ENCODE measurements at places on chromosomes 3 and 15.
A peak's percentile ranks its signal among the peaks of the same experiment; 100 is the strongest.

DNA sequence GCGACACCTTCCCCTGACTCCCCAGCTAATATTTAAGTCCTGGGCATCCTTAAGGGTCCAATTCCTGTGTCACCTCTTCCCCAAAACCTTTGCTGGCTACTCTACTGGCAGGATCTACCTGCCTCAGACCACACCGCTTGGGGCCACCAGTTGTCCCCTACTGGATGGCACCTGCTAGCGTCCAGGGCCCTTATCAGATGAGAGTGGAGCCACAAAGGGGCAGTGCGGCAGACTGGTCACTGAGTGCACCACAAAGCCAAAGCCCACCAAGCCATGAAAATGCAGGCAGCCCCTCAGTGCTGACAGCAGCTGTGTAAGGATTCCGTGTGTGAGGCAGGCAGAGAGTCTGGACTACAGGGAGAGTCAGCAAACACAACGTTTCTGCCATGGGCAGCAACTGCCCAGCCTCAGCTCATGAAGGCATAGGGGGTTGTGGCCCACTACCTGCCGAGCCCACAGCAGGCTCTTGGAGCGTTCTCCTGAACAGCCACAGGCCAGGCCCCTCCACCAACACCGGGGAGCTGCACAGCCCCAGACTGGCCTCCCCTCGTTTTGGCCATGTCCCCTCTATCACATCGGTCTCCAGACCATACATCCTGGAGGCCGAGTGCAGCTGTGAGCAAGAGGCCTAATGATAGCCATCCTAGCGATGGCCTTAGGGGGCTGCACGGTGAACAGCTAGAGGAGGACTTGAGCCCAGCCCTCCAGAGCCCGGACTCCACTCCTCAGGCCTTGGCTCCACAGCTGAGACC lies 32.3 kb downstream of the ALDH1L1 start:
- DNase-seq: no peak

DNA sequence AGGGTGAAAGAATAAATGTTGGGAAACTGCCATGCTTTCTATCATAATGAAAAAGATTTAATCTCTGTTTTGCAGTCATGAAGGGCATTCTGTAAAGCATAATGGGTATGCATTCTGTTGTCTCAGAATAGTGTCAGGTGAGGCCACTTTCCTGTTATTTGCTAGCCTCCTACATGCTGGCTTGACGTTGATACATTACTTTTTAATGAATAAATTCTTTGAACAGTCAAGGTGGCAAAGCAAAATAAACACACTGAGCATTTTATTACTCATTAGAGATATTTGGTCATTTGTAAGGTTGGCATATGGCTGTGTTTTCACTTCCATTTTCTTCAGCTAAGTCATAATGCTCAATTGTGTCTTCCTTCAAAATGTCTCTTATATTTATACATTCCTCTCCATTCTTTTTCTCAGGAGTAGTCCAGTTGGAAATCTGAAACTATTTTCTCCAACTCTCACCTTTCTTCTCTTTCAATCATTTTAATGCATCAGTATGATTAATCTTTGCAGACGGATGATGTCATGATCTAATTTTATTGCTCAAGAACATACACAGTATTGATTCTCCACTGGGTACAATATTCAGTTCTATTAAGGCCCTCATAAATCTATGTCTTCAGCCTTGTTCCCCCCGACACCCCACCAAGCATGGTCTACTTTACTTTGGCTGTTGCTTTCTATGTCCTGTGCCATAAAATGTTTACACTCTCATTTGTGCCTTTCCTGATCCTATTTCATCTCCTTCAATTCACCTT lies 290.7 kb downstream of the GBE1 start:
- no peak for DNase-seq

GRCh38 chr3:46960835-46961234 lies 15.7 kb downstream of the CCDC12 start:
- no peak for DNase-seq

- peak; percentile 66 for DNase-seq
These were observed 747 bp upstream of the ZNF592 start for GRCh38 chr15:84747416-84748273.

GRCh38 chr15:66066481-66066880 lies 187.1 kb downstream of the MEGF11 start:
- DNase-seq: no peak

DNA sequence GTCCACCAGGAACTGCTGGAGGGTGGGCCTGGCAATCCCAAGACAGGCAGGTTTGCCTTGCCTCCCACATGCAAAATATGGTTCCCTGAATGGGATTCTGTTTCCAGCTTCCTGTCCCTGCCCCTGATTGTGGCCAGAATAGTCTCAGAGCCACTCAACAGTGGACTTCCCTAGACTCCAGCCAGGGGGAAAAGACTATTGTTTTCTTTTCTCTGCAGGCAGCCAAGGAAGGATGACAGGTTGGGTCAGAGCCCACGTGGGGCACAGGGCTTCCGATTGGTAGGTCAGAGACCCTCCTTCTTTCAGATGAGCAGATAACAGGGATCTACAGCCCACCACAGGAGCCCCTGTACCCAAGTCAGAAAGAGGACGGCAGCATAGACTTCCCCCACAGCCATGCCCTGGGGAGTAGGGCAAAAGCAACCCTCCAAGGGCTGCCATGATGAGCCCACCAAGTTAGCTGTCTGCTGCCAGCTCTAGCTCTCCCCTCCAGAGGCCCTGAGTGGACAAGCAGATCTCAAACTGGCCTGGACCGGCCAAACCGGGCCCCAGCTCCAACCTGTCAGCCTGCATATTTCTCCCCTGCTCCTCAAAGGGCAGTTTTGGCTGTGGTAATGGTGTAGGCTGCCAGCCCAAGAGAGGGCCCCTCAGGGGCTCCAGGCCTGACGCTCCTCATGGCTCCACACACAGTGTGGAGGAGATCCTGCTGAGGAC lies 6.4 kb downstream of the TLR9 start:
- DNase-seq: no peak

Measured in choroid plexus epithelial cell (primary cell).